ENCODE measurements at places on chromosomes 13 and 19.

GRCh38 chr13:40318366-40318765 lies 348.1 kb downstream of the FOXO1 start:
- DNase-seq, result no peak

- DNase-seq, result no peak
Observed at GRCh38 chr19:42540071-42540553, 11.8 kb upstream of the CEACAM1 start.

DNA sequence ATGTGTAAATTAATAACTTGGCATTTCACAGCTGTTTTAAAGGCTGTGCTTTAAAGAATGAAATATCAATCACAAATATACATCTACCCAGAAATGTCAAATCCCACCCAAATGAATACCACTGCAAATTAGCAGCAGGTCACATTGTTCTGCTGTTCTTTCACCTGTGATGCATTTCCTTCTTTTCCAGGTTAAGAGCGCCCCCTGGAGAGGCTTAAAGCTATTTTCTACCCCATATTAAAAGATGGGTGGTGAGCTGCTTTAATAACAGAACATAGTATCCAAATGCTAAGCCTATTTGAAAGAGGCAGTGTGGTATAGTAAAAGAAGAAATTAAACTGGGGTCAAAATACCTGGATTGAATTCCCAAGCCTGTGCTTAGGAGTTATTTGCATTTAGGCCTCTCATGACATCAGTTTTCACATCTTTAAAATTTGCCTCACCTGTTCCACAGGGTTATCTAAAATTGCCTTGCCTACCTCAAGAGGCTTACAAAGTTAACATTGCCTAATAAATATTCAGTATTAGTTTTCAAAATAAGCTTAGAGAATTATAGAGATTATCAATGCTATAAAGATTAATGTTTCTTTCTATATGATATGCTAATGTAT lies 396.9 kb upstream of the SLITRK5 start:
- no peak for DNase-seq

DNA sequence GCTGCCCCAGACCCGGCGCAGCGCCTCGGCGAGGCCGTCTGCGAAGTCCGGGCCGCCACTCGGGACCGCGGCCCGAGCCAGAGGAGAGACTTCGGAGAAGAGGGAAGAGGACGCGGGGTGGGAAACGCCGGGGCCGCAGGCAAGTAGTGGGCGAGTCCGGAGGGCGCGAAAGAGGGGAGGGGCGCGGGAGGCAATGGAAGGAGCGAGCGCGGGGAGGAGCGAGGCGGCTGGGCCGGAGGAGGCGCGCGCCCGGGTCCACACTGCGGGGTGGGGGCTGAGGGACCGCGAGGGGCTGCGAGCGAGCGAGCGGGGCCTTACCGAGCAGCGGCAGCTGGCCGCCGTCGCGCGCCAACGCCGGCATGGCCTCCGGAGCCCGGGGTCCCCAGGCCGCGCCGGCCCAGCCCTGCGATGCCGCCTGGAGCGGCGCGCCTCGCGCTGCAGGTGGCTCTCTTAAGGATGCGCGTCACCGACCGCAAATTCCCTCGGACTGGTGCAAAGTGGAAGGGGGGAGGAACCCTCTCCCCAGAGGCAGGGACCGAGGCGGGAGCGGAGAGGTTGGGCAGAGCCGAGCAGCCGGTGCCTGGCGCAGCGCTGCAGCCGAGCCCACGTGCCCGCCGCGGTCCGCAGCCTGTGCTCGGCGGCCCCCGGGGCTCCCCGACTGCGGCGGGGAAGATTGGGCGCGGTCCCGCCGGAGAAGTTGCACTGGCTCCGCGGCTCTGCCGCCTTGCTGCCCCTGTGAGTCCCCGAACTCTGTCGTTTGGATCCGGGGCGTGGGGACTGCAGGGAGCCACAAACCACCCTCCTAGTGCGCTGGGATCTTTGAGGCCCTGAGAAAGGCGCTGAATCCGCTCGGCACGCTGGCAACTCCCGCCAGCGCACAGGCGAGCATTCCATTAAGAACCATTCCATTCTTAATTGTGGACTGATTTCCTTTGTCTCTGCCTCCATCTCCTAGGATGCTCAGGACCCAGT lies at the start of gene FLT3:
FLT3 (minus strand) TSS at position 427 of the 972 bp plus-strand sequence; CDS start at position 361, 66 bp downstream.
- no peak for DNase-seq

GRCh38 chr19:18514800-18515682 lies 6.8 kb downstream of the ELL start:
- no peak for DNase-seq

GRCh38 chr13:81116461-81117282 lies 775.7 kb upstream of the SPRY2 start:
- DNase-seq, result no peak

GRCh38 chr19:1151917-1152587 lies 22.0 kb downstream of the SBNO2 start:
- no peak for DNase-seq

- DNase-seq, result no peak
Observed at GRCh38 chr19:56167064-56167578, 8.7 kb upstream of the GALP start.

DNA sequence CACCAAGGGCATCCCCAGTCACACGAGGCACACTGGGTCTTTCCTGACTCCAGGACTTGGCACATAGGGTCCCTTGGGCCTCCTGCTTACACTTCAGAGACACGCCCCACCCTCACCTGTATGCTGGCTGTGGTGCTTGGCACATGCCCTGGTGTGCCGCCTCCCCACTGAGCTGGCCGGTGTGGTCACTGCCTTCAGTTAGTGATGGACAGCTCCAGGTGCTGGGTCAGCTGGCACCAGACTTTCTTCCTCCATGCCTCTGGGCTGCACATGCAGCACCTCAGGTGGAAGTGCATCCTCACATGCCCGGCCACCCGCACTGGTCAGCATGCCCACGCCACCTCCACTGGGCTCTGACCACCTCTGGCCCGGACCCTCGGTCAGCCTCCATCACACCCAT lies 52.9 kb downstream of the KLF2 start:
- DNase-seq, result no peak

DNA sequence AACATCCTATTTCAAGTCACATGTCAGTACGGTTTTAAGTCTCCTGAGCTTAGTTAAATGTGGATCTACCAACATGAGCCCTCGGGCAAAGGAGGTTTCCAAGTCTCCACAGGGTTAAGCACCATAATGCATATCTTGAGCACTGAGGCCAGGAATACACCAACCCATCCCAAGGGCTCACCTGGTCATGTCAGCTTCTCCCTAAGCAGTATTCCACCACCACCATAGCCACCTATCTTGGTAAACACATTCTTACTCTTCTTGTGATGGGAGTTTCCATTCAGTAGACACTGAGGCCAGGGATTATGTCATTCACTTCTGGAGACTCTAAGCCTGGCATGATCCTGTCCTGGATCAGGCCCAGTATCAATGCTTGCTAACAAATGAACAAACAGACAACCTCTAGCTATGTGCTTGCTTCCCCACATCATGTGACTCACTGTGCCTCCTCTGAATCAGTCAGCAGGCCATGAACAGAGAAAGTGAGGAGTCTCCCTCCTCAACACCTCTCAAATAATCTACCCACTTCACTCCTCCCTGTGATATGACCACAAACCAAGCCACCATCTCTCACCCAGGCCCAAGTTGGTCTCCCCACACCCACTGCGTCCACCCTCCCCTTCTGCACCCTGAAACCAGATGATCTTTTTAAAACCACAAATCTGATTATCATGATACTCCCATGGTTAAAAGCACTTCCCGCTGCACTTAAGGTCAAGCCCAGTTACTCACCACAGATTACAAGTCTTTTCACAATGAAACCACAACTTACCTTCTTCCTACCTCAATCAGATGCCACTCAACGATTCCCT lies 5.8 kb downstream of the PEG3 start:
- no peak for DNase-seq

- no peak for DNase-seq
Observed at GRCh38 chr19:47099576-47100050, 14.0 kb downstream of the ZC3H4 start.

DNA sequence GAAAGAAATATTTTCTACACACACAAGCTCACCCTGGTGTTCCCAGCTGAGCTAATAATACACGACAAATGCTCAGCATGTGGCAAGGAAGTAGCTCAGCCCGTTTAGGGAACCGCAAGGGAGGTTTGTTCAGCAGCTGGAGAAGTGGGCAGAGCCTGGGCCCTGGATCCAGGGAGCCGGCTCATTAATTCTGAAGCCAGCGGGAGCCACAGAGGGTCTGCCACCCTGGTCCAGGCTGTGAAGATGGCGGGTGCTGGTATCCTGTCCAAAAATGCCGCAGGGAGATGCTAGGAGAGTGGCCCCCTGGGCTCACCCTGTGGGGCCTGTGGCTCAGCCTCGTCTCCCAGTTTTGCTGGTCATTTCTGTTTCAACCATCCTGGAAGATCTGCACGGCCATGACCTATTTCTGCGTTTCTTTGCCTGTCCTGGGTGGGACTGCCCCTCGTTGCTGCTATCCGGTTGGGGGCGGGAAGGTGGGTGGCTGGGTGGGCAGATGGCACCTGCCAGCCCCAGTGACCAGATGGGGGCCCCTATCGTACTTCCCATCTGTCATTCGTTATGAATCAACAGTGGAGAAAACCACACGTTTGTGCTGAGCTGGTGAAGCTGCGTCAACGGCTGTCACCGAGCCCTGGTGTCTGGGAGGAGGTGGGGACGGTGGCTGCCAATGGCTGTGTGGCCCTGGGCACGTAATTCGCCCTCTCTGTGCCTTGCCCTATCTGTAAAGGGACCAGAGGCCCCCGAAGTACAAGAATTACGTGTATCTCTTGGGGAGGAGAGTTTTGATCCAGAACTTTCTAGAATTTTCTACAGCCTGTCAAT lies 2.7 kb upstream of the GNA15 start:
- DNase-seq, result peak; percentile 23

- DNase-seq, result no peak
Observed at GRCh38 chr19:13875824-13876223, 1.1 kb upstream of the NANOS3 start.

DNA sequence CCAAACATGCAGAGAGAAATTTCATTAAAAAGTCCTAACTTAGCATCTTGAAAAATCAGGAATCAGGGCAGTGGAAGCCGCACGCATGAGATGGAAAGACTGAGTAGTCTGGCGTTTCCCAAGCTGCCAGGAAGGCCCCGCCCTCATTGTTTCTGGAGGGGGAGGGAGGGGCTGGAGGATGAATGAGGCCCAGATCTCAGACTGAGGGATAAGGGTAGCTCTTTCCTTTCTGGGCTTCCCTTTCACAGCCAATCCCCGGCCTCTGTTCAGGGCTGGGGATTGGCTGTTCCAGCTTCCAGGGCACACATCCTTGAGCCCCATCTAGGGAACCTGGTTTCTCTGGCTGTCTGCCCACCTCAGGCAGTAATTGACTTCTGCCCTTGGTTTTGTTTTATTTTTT lies 7.3 kb downstream of the C19orf53 start:
- DNase-seq, result no peak

DNA sequence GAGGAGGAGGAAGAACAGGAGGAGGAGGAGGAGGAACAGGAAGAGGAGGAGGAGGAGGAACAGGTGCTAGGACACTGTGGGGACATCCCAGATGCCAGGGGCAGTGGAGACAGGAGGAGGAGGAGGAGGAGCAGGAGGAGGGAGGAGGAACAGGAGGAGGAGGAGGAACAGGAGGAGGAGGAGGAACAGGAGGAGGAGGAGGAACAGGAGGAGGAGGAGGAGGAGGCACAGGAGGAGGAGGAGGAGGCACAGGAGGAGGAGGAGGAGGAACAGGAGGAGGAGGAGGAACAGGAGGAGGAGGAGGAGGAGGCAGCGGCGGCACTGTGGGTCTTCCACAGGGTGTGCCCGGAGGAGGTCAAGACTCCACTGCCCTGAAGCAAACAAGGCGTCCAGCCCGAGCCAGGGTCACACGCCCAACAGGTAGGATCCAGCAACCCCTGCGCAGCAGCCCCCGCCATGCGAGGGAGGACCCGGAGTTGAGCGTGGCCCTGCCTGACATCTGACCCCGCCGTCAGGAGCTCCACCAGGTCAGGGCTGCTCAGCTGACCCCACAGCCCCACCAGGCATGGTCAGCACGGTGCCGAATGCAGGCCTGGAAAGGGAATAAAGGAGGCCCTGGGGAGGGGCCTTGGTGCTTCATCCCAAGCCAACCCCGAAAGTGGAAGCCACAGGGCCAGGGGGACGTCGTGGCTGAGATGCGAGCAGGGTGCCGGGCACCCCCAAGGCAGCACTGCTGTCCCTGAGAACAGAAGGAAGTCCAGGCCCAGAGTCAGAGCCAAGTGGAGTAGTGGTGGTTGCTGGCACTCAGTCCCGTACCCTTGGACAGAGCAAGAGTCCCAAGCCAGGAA lies 9.2 kb downstream of the SBNO2 start:
- no peak for DNase-seq

GRCh38 chr19:43306097-43306496 lies 36.8 kb upstream of the PSG9 start:
- no peak for DNase-seq

GRCh38 chr13:24004971-24005370 lies 107.7 kb upstream of the C1QTNF9B start:
- DNase-seq, result no peak

DNA sequence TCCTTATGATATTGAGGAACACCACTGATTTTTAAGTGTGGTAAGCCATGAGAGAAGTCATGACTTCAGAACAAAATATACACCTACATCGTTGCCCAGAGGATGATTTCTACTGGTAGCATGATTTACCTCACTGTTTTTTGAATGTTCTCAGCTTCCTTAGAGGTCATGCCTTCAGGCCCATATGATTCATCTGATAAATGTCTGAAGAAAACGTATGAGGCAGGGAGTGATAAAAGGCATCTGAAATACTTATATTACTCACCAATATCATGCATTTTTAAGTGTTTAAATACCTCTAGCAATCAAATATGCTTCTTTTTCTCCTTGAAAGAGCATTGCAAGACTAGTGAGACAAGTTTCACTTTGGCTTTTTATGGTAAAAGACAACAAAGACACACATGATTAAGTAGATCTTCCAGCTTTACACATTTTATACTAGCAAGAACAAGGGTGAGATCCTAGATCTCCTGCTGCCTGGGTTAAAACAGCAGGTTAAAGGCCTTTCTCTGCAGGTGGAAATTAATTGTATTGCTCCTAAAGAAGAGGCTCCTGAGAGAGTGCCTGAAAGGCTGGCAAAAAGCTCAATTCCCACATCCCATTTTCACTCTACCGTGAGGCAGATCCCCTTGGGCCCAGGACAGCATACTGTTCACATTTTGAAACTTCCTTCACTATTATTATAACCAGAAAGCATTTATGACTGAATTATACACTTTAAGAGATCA lies 432.4 kb downstream of the SLITRK1 start:
- DNase-seq, result no peak

GRCh38 chr13:39410096-39410901 lies 192.7 kb downstream of the LHFPL6 start:
- DNase-seq, result no peak

GRCh38 chr13:70162141-70162540 lies 53.9 kb upstream of the KLHL1 start:
- no peak for DNase-seq

GRCh38 chr13:27500806-27501534 lies 50.6 kb upstream of the MTIF3 start:
- DNase-seq, result no peak

DNA sequence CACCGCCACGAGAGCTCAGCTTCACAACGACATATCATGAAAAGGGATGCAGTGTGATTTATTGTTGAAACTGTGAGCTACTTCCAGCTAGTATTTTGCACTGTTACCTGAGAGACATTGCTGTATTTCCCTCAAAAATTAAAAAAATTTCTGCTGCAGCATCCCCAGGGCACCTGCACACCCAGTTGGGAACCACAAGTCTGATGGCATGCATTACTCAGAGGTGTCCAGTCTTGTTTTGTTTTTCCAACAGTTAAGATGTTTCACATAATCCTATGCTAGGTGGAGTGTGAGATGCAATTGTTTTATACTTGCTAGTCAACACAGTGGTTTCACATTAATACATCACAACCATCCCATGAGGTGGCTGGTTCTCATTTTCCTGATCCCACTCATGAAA lies 285.2 kb downstream of the SHISA2 start:
- DNase-seq, result no peak

- DNase-seq, result no peak
Observed at GRCh38 chr13:94956417-94957110, 244.2 kb upstream of the SOX21 start.
